ENCODE measurements at places on chromosomes 5 and 9.

DNA sequence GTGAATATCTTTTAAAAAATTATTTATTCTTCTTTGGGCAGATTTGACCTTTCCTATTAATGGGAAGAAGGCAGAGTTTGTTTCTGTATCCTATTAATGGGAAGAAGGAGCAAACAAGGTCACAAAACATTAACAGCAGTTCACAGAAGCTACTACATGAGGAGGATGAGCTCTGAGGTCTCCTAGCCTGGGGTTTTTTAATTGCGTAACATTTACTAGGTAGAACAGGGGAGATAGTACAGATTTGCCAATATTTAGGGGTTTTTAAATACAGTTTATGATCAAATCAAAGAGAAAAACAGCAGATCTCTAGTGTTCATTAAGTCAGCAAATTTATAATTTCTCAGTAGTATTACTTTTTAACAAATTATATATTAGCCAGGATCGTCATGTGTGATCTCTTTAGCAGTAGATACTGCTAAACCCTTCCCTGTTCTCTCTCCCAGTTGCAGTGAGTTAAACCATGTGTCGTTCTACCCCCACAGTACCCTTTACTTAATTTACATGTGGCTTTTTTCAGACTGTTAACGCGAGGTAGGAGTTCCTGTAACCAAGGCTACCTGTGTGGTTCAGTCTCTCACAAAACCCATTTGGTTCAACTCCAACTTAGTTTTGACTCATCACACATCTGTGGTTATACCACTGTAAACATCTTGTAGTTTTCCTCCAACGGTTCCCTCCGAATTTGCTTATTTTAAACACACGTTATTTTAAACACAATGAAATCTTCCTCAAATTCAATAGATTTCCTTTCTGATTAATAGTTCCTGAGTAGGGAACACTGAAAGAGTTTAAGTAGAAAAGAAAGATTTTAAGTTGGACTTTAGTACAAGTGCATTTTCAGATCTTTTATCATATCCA, 13.3 kb downstream of the SLC25A46 start:
- DNase-seq = peak; percentile 68

DNA sequence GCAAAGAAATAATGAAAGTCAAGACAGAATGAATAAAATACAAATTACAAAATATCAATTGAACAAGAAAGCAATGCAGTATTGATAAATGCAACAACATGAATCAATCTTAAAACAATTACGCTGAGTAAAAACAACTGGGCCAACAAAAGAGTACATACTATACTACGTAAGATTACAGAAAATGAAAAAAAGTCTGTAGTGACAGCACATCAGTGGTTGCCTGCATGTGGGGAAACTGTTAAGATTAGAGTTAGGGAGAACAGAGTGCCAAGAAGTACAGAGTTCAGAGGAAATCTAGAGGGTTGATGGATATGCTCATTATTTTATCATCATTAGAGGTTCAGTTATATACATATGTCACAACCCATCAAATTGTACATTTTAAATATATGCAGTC, 706.6 kb upstream of the ACO1 start:
- no peak for DNase-seq

GRCh38 chr9:70159630-70160029, 99.1 kb upstream of the SMC5 start:
- DNase-seq = peak; percentile 38

- no peak for DNase-seq
Observed at GRCh38 chr9:126756876-126757415, 47.9 kb upstream of the ZBTB43 start.

DNA sequence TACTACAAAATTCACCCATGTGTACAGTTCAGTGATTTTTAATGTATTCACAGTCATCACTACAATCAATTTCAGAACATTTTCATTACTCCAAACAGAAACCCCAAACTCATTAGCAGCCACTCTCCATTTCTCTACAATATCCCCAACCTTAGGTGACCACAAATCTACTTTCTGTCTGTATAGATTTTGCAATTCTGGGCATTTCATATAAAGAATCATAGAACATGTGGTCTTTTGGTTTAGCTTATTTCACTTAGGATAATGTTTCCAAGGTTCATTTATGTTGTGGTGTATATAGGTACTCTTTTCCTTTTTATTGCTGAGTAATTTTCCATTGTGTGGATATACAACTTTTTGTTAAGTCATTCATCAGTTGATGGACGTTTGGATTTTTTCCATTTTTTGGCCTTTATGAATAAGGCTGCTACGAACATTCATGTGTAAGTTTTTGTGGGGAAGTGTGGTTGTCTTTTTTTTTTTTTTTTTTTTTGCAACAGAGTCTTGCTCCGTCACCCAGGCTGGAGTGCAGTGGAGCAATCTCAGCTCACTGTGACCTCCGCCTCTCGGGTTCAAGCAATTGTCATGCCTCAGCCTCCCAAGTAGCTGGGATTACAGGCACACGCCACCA, 54.5 kb downstream of the DOCK8 start:
- no peak for DNase-seq

GRCh38 chr9:130766021-130766926, 68.8 kb upstream of the ABL1 start:
- peak; percentile 71 for DNase-seq

DNA sequence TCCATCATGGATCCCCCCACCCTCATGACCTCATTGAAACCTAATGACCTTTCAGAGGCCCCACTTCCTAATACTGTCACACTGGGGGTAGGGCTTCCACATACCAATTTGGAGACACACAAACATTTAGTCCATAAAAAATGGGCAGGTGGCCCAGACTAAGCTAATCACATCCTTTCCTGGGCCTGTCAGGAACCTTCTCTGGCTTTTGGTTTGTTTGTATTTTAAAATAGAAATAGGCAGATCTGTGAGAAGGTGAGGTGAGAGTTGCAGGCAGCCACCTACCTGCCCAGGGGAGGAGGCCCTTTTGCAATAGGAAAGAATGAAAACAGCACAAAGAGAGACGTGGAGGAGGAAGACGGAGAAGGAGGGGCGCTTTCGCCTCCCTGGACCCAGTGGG, 90.2 kb upstream of the BOD1 start:
- no peak for DNase-seq

GRCh38 chr5:132363431-132364112, 5.9 kb upstream of the SLC22A5 start:
- DNase-seq = peak; percentile 93

Data from astrocyte (in vitro differentiated cells and primary cell).